ENCODE measurements at places on chromosomes 12 and 14. TPM values are rescaled to one million over a fixed set of nuclear protein-coding genes. Genes with fewer than 3 reads are reported as not detected.

DNA sequence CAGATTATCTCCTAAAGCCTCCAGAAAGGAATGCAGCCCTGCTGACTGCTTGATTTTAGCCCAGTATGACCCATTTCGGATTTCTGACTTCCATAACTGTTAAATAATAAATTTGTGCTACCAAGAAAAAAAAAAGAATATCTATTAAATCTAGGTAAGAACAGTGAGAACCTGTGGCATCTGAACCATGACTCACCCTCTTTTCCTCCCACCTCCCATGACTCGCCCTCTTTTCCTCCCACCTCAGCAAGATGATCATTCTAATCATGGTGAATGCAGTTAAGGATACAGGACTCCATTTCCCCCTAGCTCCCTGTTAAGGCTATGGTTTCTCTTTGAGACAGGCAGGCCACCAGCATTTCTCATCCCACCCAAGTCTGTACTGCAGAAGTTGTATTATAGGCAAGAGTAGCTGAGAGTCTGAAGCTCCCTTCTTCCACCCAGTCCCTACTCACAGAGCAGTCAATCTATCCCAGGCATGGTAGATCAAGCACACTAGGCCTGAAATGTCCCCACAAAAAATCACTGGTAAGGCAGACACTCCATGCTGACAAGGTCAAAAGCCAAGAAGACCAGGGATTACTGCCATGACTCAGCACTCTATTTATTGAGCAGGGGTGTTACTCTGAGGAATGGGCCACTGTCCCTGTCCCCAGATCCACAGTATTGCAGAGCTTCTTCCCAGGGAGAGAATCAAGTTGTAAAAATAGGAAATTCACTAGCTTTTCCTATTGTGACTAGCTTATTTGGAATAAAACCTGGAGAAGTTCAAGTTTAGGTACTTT, 188.9 kb downstream of the ADAMTS20 start:
- DNase-seq, result no peak
- H3K4me1 ChIP-seq, result no peaks in the 10 kb centered on the region
- H3K4me3 ChIP-seq, result no peak overlapping the region
- no peak overlapping the region for H3K27ac ChIP-seq

DNA sequence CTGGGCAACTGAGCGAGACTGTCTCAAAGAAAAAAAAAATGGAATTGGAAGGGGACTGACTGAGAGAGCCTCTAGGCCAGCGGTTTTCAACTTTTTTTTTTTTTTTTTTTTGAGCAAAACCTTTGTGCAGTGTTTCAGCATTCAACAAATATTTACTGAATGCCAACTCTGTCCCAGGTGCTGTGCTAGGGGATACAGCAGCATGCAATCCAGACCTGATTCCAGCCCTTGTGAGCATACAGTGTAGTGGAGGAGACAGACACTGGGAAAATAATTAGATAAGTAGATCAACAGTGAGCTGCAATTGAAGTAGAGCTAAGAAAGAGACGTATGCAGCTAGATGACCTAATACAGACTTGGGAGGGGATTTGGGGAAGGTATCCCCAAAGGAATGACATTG, 23.8 kb upstream of the LTBP2 start:
- no peak overlapping the region for H3K4me3 ChIP-seq
- no peak overlapping the region for H3K27ac ChIP-seq
- no peak for DNase-seq

GRCh38 chr12:51871126-51871525, 16.8 kb upstream of the ANKRD33 start:
- DNase-seq, result no peak
- no peaks in the 10 kb centered on the region for H3K36me3 ChIP-seq
- H3K4me1 ChIP-seq, result no peaks in the 10 kb centered on the region
- no peak overlapping the region for H3K4me3 ChIP-seq

FOXN4 gene
- total RNA-seq, result not detected

TMPRSS12 gene
- not detected for total RNA-seq

GRCh38 chr12:107486140-107486892, 199.3 kb upstream of the PWP1 start:
- DNase-seq, result no peak
- no peaks in the 10 kb centered on the region for H3K36me3 ChIP-seq
- H3K4me3 ChIP-seq, result no peak overlapping the region
- H3K27me3 ChIP-seq, result no peaks in the 10 kb centered on the region
- H3K27ac ChIP-seq, result no peak overlapping the region

- H3K4me3 ChIP-seq, result no peak overlapping the region
- no peaks in the 10 kb centered on the region for H3K36me3 ChIP-seq
- no peaks in the 10 kb centered on the region for H3K4me1 ChIP-seq
- H3K27ac ChIP-seq, result no peak overlapping the region
- DNase-seq, result no peak
- no peaks in the 10 kb centered on the region for H3K27me3 ChIP-seq
Observed at GRCh38 chr12:111170543-111170942, 198.4 kb downstream of the PHETA1 start.

DNA sequence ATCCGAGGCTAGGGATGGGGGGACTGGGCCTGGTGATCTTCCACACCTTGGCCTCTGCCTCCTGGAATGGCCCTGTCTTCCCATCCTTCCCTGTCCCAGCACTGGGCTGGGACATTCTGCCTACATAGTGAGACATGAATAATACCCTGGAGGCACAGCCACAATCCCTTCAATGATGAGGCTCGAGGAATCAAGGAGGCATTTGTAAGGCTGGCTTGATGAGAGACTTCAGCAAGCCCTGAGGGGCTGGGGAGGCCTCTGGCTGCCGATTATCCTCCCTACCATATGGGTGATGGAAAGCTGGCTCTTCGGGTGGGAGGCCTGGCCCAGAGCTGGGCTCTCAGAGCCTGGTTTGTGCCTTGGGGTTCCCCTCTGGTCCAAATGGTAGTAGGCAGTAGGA, 92.5 kb downstream of the CALM1 start:
- no peak overlapping the region for H3K27ac ChIP-seq
- DNase-seq, result no peak
- no peak overlapping the region for H3K4me3 ChIP-seq
- H3K4me1 ChIP-seq, result peaks cover under 1% of the 10 kb centered on the region
- H3K27me3 ChIP-seq, result no peaks in the 10 kb centered on the region
- no peaks in the 10 kb centered on the region for H3K36me3 ChIP-seq

KRT83 gene
- total RNA-seq, result not detected

ITGB7 gene
- 408 TPM for total RNA-seq

FAM181A gene
- total RNA-seq, result not detected

- no peak for DNase-seq
- H3K4me1 ChIP-seq, result no peaks in the 10 kb centered on the region
- H3K36me3 ChIP-seq, result no peaks in the 10 kb centered on the region
- no peak overlapping the region for H3K4me3 ChIP-seq
- no peak overlapping the region for H3K27ac ChIP-seq
Observed at GRCh38 chr12:68957273-68957672, 24.3 kb upstream of the CPM start.

DNA sequence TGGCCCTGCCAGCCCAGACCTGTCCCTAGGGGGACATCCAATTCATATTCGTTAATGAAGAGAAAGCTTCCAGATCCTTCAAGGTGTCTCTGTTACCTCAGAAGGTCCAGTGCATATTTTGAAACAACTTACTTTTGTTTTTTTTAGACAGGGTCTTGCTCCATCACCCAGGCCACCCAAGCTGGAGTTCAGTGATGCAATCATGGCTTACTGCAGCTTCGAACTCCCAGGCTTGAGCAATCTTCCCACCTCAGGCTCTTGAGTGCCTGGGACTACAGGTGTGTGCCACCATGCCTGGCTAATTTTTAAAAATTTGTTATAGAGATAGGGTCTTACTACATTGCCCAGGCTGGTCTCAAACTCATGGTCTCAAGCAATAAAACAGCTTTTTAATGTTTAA, 48.4 kb downstream of the B4GALNT3 start:
- H3K4me3 ChIP-seq, result no peak overlapping the region
- H3K36me3 ChIP-seq, result no peaks in the 10 kb centered on the region
- H3K27me3 ChIP-seq, result no peaks in the 10 kb centered on the region
- no peak overlapping the region for H3K27ac ChIP-seq
- no peak for DNase-seq

GRCh38 chr14:72793156-72793939, 100.6 kb downstream of the DPF3 start:
- DNase-seq, result no peak
- H3K27me3 ChIP-seq, result no peaks in the 10 kb centered on the region
- H3K4me3 ChIP-seq, result no peak overlapping the region
- no peaks in the 10 kb centered on the region for H3K4me1 ChIP-seq
- H3K36me3 ChIP-seq, result no peaks in the 10 kb centered on the region
- H3K27ac ChIP-seq, result no peak overlapping the region

DNA sequence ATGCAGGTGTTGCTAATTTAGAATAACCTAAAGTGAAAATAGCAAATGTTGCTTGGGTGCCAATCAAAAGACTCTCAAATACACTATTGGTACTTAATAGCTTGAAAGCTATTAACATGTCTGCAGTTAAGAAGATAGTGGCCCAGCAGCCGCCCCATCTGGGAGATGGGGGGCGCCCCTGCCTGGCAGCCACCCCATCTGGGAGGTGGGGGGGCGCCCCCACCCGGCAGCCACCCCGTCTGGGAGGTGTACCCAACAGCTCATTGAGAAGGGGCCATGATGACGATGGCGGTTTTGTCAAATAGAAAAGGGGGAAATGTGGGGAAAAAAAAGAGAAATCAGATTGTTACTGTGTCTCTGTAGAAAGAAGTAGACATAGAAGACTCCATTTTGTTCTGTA, 923.1 kb upstream of the MDGA2 start:
- DNase-seq, result no peak
- no peaks in the 10 kb centered on the region for H3K36me3 ChIP-seq

DNA sequence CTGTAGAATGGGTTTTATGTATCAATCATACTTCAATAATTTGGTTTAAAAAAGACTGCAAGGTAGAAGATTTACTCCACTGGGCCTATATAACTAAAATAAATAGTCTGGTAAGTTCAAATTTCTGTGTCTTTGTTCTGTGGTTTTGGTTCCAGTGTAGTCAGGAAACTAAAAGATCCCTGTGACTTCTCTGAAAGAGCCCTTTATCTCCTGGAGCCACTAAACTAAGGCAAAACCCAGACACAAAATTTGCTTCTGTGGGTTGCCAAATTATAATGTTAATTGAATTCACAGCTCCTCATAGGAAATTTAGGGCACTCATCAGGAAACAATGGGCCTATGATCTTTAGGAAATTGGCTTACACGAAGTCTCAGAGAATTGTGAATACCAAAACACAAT, 1038.4 kb downstream of the GALC start:
- no peaks in the 10 kb centered on the region for H3K36me3 ChIP-seq
- DNase-seq, result no peak
- no peaks in the 10 kb centered on the region for H3K4me1 ChIP-seq
- H3K27ac ChIP-seq, result no peak overlapping the region

- no peak for DNase-seq
- no peaks in the 10 kb centered on the region for H3K36me3 ChIP-seq
- no peak overlapping the region for H3K4me3 ChIP-seq
- H3K4me1 ChIP-seq, result peaks cover 30% of the 10 kb centered on the region
- no peak overlapping the region for H3K27ac ChIP-seq
Observed at GRCh38 chr14:38080696-38081095, 127.0 kb upstream of the SSTR1 start.

- H3K36me3 ChIP-seq, result no peaks in the 10 kb centered on the region
- H3K27ac ChIP-seq, result no peak overlapping the region
- H3K27me3 ChIP-seq, result no peaks in the 10 kb centered on the region
- H3K4me3 ChIP-seq, result no peak overlapping the region
- H3K4me1 ChIP-seq, result no peaks in the 10 kb centered on the region
Observed at GRCh38 chr12:28629691-28630090, 439.4 kb downstream of the CCDC91 start.

GPRC5D gene
- not detected for total RNA-seq

RAPGEF3 gene
- 0.84 TPM for total RNA-seq

ITPR2 gene
- 44.9 TPM for total RNA-seq

GRCh38 chr14:75150150-75150549, 23.3 kb upstream of the NEK9 start:
- H3K36me3 ChIP-seq, result peaks cover 23% of the 10 kb centered on the region
- no peaks in the 10 kb centered on the region for H3K27me3 ChIP-seq
- H3K27ac ChIP-seq, result no peak overlapping the region
- H3K4me1 ChIP-seq, result peaks cover 12% of the 10 kb centered on the region
- no peak overlapping the region for H3K4me3 ChIP-seq

DNA sequence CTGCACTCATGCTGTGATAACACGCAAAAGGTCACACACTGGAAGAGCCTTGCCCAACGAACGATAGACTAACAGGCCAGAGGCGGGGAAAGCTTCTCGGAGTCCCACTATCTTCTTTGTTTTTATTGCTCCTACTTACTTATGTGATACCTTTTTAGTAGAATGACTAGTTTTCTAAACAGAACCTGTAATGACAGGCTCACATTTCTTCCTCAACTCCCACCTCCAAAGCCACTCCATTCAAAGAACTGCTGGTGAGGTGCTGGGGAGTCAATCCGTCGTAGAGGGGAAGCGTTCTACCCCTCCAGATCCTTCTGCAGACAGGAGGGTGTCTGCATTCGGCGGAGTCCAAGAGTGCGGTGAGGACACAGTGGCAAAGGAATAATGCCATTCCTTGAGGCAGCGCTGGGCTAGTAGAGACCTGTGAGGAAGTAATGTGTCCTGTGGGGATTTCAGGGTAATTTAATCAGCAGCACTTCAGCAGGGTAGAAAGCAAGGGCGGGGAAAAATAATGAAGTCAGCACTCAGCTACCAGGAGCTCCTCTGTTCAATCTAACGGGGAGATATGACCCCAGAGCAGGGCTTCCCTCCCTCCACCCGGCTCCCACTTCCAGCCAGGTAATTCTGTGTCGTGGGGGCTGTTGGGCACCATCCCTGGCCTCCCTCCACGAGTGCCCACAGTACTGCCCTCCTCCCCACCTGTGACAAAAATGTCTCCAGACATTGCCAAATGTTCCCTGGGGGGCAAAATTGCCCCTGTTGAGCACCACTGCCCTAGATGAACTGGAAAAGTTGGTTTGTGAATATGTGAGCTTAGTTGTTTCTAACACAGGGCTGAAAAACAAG, 25.2 kb downstream of the SPRING1 start:
- H3K4me3 ChIP-seq, result no peak overlapping the region
- DNase-seq, result no peak
- peaks cover 28% of the 10 kb centered on the region for H3K36me3 ChIP-seq

SAMD15 gene
- total RNA-seq, result 0.25 TPM

TAS2R30 gene
- total RNA-seq, result 4.5 TPM

GRCh38 chr14:103129301-103130016, 6.2 kb downstream of the TNFAIP2 start:
- H3K27me3 ChIP-seq, result no peaks in the 10 kb centered on the region
- no peaks in the 10 kb centered on the region for H3K4me1 ChIP-seq
- H3K4me3 ChIP-seq, result no peak overlapping the region
- H3K27ac ChIP-seq, result no peak overlapping the region
- DNase-seq, result no peak

RAD51AP1 gene
- total RNA-seq, result 1.7 TPM

SLC25A21 gene
- total RNA-seq, result not detected

DNA sequence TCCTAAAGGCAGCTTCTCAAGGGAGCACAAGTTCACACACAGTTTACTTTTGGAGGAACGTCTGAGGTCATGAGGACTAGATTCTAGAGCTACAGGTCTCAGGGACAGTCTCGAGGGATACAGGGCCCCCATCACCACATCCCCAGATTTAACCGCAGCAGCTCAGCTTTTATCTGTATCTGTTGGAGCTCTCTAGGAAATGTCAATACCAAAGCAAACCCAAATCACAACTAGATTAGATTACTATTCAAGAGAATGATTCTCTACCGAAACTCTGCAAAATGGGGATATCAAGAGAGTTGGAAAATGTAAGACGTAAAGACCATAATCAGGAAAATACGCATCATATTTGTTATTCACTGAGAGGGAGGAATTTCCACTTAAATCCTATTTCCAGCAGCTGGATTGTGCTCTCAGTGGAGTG, 4.0 kb upstream of the MYRFL start:
- H3K4me3 ChIP-seq, result no peak overlapping the region
- no peaks in the 10 kb centered on the region for H3K27me3 ChIP-seq
- no peaks in the 10 kb centered on the region for H3K4me1 ChIP-seq
- no peak overlapping the region for H3K27ac ChIP-seq

Measured in naive thymus-derived CD4-positive, alpha-beta T cell (primary cell).